ENCODE measurements at places on chromosomes 11 and 22.

GRCh38 chr11:11146830-11147229 is 206.2 kb downstream of the CSNK2A3 start:
- DNase-seq = no peak

- no peak for DNase-seq
Measured at GRCh38 chr11:87432022-87432421, 394.3 kb downstream of the TMEM135 start.

GRCh38 chr11:107564877-107565218 is 687 bp downstream of the ALKBH8 start:
- DNase-seq = no peak

GRCh38 chr11:70020336-70021214 is 57.5 kb upstream of the ANO1 start:
- no peak for DNase-seq

DNA sequence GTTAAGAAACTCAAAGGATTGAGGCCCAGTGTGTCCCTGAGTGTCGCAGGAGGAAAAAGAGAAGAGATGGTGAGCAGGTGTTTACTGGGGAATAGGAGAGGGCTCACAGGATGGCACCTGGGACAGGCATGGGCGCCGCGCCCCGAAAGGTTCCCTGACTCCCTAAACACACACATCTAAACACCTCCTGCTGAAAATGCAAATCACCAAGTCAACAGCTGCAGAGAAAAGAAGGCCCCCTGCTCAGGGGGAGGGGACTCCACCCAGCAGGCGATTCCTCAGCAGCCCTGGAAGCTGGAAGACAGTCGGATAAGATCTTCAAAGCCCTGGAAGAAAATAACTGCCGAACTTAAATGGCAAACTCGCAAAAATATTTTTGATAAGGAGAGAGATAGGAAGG is 377.2 kb downstream of the BRD1 start:
- no peak for DNase-seq

DNA sequence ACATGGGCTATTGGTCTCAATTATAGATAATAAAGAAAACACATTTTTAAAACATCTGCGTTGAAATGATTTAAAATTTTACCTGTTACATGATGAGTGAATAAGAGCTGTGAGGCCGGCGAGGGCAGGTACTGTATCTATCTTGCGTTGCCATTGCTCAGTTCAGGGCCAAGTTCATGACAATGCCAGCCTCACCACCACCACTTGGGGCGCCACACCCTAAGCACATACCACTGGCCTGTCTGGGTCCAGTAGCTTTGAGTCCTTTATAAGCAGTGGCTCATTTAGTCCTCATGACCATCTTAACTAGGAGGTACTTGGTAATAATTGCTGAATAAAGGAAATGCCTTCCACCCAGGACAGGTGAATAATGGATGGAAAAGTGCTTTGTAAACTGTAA is 14.5 kb upstream of the MB start:
- peak; percentile 36 for DNase-seq

GRCh38 chr11:75261902-75262361 is 21.4 kb downstream of the TPBGL start:
- no peak for DNase-seq

DNA sequence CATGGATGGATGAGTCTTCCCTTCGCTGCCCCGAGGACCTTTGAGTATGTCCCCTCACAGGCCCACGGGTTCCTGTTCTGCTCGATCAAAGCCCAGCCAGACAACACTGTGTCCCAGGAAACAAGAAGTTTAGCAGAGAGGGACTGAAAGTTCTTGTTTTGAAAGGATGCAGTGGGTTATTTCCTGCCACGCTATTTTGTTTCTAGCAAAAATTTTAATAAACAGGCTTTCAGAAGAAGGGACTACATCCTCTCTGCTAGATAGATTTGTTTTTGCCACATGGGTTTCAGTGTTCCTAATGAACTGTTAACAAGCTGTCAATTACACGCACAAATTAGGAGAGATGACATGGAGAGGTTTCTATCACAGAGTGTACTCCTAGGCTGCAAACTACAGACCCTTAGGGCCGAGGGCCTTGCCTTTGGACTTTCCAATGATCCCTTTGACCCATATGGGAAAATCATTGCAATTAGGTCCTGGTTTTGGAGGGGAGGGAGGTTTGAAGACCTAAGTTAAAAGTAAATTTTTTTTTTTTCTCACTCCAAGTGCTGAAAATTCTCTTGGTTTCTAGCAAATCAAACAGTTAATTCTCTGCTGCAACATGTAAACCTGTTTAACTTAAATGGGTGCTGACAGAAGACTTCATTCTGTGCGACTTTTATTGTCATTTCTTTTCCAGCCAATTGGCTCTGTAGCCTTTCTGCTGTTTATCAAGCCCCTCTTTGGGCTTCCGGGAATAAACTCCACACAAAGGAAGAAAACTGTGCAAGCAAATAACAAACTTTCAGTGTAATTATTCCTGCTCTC is 81.4 kb downstream of the RCN1 start:
- no peak for DNase-seq

DNA sequence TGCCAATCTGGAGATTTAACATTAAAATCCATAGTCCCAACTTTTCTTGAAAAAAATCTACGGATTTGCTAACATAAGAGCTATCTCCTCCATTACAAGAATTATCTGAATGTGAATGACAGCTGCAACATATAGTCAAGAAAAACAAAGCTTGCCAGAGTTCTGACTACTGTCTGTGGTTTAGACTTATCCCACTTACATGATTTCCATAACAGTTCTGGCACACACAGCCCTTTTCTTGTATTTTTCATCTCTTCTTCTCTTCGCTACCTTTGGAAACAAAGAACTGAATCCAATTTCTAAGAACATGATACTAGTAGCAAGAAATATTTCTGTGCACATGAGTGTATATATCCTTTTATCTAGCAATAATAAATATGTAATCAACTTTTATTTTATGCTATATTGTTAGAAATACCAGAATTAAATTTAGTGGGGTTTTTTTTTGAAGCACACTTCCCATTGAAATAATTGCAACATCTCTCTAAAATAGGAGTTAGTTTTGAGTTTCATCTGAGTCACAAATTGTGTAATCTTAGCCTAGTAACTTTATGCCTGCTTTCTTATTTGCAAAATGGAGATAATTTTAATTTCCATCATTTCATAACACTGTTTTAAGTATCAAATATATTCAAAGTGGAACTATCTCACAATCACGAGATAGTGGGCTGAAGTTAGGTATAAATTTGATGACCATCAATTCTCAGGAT is 1217.6 kb downstream of the JRKL start:
- DNase-seq = no peak

DNA sequence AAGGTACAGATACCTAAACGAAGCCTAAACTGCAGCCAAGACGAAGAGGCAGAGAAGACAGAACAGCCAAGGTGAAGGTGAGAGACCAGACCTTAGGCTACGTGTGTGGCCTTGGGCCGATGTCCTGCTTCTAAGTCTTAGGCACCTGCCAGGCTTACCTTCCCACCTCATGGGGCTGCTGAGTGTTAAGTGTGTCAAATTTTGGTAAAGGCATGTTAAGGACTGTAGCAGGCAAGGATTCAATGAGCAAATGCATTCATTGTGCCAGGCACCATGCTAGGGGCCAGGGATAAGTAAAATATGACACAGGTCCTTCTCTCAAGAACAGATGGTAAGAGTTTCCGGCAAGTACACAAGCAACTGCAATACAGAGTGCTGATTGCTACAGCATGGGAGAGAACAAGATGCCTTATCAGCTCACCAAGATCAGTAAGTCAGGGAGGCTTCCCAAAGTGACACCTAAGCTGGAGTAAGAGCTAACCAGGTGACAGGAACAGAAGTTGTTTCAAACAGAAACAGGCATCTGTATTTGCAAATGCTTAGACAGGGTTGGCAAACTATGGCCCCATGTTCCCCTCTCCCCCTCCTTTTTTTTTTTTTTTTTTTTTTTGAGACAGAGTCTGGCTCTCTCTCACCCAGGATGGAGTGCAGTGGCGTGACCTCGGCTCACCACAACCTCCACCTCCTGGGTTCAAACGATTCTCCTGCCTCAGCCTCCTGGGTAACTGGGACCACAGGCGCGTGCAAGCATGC is 46.7 kb downstream of the CLTCL1 start:
- no peak for DNase-seq

DNA sequence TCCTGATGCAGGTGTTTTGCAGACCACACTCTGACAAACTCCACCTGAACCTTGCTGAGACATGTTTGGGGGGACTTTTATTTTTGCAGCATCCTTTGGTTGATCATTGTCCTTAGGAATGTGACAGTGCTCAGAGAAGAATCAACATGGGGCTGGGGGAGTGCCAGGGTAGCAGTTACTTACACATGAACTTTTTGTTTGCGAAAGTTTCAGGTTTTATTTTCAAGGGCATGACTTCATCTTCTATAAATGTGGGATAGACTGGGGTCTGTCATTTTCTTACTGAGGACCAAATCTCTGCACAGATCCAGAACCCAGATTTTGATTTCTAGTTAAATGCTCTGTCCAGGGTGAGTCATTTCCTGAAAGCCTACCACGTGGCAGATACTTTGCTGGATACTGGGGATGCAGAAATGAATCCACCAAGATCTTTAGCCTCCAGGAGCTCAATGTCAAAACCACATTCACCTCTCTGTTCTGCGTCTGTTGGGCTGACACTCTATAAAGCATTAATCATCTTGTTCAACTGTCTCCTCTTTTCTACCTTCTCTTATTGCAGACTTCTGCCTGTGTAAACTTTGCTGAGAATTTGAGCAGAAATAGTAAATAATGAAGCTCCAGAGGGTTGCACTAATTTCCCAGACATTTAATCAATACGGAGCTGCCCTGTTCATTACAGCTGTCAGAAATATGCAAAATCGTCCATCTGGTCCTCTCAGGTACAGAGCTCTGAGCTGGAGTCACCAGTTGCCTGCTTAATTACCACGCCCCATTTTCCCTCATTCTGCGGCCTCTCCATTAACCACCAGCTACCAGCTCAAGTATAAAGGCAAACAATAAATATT is 387.9 kb downstream of the MIAT start:
- no peak for DNase-seq

GRCh38 chr11:94574193-94574961 is 7.2 kb downstream of the PIWIL4 start:
- peak; percentile 22 for DNase-seq
